Lung microvascular endothelial cell (primary cell): ENCODE measurements at places on chromosomes 7 and 10.

- peak; percentile 20 for DNase-seq
Measured at GRCh38 chr7:134515569-134516468, 11.5 kb upstream of the AKR1B10 start.

DNA sequence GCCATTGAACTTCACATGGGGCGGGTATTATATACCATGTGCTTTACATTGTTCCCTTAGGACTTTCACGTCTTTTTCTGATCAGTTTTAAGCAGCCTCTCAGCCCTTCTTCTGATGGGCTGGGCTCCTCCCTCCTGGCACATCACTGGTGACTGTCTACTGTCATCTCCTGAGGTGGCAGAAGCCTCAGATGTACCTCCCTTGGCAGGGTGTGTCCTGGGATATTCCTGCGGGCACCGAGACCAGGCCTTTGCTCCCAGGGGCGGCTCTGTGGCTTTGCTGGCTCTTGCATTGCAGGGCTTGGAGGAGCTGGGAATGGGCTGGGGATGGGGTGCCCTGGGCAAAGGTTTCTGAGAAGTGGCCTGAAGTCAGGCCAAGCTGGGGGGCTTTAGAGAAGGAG, 34.6 kb upstream of the GOLGA7B start:
- DNase-seq: no peak

GRCh38 chr7:138978541-138979184, 2.5 kb downstream of the KIAA1549 start:
- no peak for DNase-seq

DNA sequence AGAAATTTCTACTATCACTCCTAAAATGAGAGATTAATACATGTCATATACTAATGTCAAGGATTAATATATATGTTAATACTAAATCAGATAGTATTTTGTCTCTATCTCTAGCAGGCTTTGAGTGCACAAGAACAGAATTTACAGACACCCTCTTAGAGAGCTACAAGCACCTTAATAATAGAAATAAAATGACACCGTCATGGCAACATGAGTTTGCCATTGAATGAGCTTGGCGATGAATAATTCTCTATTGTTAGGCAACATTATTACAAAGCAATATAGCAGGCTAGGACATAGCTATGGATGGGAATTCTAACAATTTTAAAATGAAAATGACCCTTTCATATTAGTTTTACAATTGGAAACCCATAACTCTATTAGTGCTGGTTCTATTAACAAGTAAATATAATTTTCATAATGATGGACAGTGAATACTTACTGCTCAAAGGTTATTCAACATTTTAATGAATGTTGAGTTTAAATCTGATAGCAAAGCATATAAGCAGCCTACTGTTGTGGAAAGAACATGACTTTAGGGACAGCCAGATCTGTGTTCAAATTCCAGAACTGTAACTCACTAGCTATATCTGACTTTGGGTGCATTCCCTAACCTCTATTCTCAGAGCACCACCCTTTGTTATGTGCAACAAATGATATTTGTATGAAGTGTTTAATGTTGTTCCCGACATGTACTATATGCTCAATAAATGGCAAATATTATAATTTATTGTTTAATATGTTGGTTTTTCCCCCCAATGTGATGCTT, 184.5 kb upstream of the DKK1 start:
- DNase-seq: no peak

GRCh38 chr10:51137756-51138529, 63.7 kb downstream of the PRKG1 start:
- DNase-seq: no peak

GRCh38 chr7:157704365-157704764, 367.6 kb downstream of the DNAJB6 start:
- no peak for DNase-seq

- no peak for DNase-seq
Measured at GRCh38 chr7:111301891-111302290, 211.0 kb downstream of the LRRN3 start.

- DNase-seq: no peak
Measured at GRCh38 chr10:28523725-28524252, 9.1 kb upstream of the WAC start.

GRCh38 chr7:85474234-85474633, 287.4 kb upstream of the SEMA3D start:
- no peak for DNase-seq

DNA sequence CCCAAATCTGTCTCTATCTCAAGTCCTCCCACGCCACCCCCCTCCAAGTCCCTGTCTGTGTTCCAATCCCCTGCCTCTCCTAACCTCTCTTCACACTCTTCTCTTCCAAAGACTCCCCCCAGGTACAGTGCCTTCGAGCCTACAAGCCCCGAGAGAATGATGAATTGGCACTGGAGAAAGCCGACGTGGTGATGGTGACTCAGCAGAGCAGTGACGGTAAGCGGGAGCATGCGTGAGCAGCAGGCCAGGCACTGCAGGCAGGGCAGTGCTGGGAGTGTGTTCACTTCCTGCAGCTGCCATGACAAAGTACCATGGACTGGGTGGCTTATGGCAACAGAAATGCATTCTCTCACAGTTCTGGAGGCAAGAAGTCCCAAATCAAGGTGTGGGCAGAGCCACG, 23.4 kb downstream of the ARHGEF5 start:
- DNase-seq: no peak

DNA sequence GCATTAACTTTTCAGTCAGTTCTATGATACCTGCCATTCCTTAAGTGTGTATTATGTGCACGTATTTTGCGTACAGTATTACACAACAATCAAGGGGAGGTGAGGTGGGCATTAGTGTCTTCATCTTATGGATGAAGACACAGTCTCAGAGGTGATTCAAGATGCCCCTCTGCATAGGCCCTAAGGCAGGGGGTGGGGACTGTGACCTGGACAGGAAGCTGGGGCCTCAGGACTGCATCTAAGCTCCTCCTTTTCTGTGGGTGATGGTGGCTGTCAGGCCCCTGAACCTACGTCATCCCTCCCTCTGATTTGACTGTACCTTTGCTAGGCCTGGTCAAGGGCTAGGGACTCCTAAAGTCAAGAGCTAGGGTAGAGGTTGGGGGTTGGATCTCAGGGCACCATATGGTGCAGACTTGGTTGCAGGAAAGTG, 38.9 kb downstream of the HK1 start:
- no peak for DNase-seq

- no peak for DNase-seq
Measured at GRCh38 chr10:70323138-70323696, 39.4 kb upstream of the NPFFR1 start.

- no peak for DNase-seq
Measured at GRCh38 chr10:86545101-86545500, 23.5 kb upstream of the WAPL start.

- no peak for DNase-seq
Measured at GRCh38 chr7:85673876-85674275, 487.0 kb upstream of the SEMA3D start.

DNA sequence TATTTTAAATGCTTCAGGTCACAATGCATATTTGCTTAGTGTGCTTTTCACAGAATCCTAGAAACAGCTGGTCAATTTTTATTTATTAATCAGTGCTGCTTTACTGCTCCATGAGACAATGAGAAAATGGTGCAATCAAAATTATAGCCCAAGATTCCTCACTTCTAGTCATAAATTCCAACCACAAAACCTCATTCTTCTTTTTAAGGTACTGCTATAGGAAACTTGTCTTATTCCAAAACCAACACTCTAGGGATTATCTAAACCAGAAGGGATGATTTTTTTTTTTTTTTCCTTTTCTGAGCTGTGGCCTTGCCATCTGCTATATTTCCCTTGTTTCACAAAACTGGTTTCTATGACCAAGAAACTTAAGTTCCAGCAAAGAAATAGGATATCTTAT, 64.0 kb upstream of the SEMA3A start:
- no peak for DNase-seq

DNA sequence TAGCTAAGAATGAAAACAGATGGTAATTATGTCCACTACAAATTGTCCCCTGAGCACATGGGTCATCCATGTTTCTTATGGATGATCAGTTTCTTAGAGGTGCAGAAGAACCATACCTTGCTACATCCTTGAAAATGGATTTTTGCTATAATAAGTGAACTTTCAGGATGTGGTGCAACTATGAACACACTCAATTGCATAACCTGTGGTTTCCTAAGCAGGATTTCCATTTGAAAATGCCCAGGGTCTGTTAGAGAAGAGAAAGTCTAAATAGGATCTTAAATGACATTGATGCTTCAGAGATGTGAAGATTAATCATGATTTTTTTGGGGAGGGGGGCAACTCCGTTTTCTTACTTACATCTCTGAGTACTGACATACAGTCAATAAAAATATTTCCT, 39.6 kb upstream of the CACNB2 start:
- DNase-seq: no peak

DNA sequence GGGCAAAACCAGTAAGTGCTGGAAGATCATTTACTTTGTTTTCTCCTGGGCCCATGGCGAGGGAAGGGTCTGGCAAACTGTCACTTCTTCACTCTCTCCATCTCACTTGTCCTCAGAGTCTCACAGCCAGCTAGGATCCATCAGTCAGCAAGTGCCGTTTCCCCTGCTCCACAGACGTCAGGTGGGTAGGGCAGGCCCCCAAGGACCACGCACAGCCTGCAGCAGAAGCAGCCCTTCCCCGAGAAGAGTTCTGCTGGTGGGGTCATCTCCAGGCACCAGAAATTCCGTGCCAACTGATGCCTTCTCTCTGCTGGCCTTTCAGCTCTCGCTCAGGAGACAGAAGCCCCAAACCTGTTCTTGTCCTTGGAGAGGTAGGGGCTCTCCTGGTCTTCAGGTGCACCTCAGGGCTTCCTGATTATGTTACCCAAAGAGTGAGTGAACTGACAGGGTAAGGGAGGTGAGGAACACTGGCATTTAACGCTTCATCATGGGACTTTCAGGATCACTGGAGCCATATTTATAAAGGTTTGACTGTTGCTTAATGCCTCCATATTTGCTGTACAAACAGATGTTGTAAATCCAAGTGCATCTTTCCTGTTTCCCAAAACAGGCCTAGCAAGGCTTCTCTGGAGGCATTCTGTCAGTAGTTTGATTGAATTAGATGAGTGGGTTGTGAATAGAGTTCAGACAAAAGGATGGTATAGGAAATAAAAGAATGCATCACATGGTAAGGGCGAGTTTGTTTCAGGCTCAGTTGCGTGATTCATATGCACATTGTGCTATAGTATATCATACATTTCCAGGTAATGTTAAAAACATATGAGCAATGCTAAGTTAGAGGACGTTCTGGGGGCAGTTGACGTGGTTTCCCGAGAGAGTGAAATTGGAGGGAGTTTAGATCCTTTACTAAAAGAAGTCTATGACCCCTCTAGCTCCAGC, 13.7 kb upstream of the TSPAN15 start:
- no peak for DNase-seq

- DNase-seq: peak; percentile 72
Measured at GRCh38 chr10:113326160-113327111, 226.4 kb upstream of the HABP2 start.

- DNase-seq: no peak
Measured at GRCh38 chr7:100677308-100678267, 4.0 kb downstream of the GNB2 start.

- no peak for DNase-seq
Measured at GRCh38 chr7:100516135-100516812, 22.7 kb upstream of the AGFG2 start.

GRCh38 chr10:70250961-70251680, 17.9 kb upstream of the PPA1 start:
- no peak for DNase-seq

- no peak for DNase-seq
Measured at GRCh38 chr7:110889335-110889734, 201.6 kb upstream of the LRRN3 start.

GRCh38 chr7:71615017-71615416, 483.1 kb downstream of the GALNT17 start:
- DNase-seq: no peak

GRCh38 chr7:83429493-83429892, 219.4 kb downstream of the SEMA3E start:
- DNase-seq: no peak

DNA sequence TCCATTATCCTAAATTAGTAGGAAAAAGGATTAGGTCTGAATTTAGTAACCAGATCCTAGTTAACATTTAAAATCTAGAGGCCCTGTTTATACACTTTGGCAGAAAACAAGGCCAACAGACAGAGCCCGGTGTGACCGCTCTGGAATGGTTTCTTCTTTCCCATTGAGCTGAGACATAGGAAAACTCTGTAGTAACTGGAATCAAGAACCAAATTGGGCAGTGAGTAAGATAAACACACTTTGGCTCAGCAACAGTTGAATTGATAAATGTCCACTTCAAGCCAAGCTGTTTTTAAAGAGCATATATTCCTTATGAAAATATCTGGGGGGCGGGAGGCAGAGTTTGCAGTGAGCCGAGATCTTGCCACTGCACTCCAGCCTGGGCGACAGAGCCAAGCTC, 343.7 kb upstream of the SEMA3A start:
- no peak for DNase-seq

- peak; percentile 96 for DNase-seq
Measured at GRCh38 chr10:63699785-63700613, 178.8 kb downstream of the REEP3 start.

DNA sequence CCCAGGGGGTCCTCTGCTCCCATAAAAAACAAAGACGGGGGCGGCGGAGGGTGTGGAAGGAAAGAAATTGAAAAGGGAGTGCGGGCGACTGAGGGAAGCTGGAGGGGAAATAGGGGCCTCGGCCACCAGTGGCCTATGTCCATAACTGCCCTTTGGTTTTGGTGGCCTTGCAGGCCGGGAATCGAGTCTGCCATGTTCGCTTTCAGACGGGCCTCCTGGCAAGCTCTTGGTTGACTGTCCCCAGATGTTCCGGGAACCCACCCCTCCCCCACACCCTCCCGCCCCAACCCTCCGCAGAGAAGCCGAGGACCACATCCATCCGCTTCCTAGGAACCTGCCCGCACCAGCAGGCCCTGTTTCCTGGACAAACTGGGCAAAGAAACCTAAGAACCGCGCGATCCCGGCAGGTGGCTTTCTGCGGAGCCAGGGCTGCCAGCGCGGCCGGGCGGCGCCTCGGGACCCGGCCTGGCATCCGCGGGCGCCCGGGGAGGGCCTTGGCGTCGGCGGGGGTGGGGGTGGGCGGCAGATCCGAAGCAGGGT, 20.0 kb upstream of the GATA3 start:
- DNase-seq: no peak

GRCh38 chr7:120991161-120991560, 2.6 kb downstream of the CPED1 start:
- no peak for DNase-seq

DNA sequence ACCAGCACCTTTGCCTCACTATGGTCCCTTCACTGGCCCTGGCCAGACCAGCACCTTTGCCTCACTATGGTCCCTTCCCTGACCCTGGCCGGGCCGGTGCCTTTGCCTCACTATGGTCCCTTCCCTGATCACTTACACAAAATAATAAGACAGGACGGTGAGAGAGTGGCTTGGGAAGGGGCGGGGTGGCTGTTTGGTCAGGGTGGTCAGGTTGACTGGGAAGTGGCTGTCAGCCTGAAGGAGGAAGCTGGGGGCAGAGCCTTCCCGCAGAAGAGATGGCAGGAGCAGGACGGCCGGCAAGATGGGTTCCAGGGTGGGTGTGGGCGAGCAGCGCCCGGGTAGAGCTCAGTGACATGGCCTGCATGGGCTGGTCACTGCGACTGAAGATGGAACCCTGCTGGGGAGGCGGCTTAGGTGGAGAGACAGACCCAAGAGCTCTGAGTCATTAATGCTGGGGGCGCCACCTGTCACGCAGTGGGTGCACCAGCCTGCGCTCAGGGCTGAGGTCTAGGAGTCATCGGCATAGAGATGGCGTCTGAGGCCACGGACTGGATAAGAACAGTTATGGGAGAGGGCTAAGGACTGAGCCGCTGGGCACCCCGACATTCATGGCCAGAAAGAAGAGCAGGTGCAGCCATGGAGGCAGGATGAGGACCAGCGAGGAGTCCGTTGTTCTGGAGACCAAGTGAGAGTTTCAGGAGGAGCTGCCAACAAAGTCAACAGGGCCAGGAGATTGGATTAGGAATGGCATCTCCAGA, 91.8 kb downstream of the CHST15 start:
- DNase-seq: no peak
